Sciatic nerve (tissue), 2 donors: ENCODE measurements at places on chromosomes 1 and 21.

DNA sequence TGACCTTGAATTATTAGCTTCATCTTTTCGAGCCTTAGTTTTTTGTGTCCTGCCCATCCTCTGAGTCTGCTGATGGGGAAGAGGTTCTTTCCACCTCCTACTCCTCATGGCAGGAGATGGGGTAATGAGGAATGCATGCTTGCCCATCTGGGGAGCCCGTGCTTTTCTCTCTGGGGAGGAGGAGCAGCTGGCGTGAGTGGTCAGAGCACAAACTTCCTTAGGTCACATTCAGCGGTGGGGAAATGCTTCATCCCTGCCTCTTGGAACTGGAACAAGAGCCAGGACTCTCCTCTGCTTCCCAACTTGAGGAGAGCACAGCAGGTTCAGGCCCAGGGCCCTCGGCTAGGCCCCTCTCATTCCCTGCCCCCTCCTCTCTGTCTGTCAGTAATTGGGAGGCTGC is 155.0 kb downstream of the PCNX2 start:
- DNase-seq, result no peak

GRCh38 chr1:54471588-54471987 is 65.4 kb upstream of the SSBP3 start:
- DNase-seq, result no peak

DNA sequence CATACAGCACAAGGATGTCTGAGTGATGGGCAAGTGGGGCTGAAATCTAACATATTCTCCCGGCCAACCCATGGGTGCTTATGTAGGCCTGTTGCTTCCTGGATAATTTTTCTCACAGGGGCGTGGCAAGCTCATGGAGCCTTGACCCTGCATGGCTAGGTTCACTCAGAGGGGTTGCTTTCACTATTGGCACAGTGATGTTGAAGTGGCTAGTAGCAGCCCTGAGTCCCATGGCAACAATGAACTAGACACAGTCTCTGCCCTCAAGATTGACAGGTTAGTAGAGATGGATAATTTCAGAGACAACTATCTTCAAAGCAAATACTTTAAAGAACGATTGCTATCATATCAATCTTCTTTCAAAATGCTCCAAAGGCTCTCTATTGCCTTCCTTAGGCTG is 6.5 kb upstream of the MAB21L3 start:
- DNase-seq, result no peak

GRCh38 chr1:10210841-10211804 is 753 bp downstream of the KIF1B start:
- DNase-seq, result peak; percentile 92

DNA sequence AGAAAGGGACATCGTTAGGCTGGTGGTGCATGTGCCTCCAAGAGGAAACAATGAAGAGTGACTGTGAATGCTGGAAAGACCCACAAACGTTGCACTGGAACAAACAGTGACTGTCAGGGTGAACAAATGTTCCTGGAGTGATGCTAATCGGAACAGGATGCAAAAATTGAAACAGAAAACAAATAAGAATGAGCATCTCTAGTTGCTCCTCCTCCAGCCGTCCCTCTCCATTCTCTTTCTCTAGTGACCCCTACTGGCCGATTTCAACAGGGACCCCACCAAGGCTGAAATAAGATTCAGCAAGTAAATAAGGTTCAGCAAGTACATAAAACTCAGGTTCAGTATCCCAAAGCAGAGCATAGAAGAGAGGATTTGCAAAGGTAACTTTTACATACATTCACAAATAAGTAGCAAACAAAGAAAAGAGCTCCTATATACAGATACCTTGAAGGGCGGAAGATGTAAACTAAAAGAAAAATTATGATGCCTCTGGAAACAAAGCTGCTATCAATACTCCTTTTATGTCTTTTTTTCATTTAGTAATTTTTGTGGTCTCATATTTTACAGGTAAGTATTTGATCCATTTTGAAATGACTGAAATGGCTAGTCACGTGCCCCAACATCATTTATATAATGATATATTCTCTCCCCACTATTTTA is 836.1 kb upstream of the ADAMTS5 start:
- DNase-seq, result no peak

GRCh38 chr21:37917612-37918011 is 1.4 kb upstream of the KCNJ6 start:
- DNase-seq, result no peak

GRCh38 chr1:9539829-9540550 is 725 bp downstream of the SLC25A33 start:
- peak; percentile 73 for DNase-seq

DNA sequence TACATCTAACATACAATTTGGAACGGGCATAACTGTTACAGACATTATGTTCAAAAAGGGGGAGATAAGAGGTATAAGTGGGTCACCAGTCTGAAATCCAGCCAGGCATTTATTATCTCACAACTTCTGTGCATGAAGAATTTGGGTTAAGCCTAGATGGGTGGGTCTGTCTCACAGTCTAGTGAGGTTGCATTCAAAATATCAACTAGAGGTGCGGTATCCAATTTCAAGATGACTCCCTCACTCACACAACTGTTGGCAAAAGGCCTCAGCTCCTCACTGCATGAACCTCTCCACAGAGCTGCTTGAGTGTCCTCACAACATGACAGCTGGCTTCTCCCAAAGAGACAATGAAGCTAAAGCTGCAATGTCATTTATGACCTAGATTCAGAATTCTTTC is 4.7 kb downstream of the AUNIP start:
- no peak for DNase-seq

GRCh38 chr1:9838946-9839345 is 15.2 kb upstream of the CLSTN1 start:
- peak; percentile 42 for DNase-seq

DNA sequence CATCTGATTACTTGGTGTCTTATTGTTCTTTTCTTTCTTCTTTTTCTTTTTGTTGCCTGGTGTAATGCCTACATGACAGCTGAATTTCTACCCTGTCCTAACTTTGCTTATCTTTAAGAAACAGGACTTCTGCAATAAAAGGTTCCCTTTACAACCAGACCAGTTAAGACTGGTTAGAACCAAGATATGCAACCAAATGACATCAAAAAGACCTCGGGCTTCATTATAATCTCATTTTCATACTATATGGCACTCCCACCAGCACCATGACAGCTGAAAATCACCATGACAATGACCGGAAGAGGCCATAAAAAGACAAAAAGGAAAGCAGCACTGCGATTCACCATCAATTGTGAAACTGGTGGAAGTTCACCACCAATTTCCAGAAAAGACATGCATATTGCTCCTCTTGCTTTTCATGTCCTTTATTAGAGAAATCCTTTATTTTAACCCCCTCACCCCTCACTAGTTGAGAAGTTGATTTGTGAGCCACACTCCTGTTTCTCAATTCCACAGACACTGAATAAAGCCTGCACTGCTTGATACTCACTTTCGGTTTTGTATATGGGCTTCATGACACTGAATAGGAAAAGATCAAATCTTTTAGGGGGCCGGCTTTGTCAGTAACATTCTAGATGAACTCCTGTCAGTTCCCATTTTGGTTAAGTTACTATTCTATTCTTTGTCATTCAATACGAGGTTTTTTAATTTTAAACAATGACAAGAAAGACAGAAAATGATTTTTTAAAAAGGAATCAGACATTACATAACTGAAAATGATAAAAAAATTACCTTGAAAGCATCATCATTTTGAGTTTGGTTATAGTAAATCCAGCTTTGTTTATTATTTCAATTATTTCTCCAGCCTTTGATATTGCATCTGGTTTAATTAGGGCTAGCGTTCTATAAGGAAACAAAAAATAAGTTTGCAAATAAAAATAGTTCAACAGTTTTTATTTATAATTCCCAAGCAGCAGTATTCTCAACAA is 58.1 kb downstream of the NME7 start:
- no peak for DNase-seq

- peak; percentile 68 for DNase-seq
Observed at GRCh38 chr1:245153081-245153551, 1.7 kb upstream of the KIF26B start.

DNA sequence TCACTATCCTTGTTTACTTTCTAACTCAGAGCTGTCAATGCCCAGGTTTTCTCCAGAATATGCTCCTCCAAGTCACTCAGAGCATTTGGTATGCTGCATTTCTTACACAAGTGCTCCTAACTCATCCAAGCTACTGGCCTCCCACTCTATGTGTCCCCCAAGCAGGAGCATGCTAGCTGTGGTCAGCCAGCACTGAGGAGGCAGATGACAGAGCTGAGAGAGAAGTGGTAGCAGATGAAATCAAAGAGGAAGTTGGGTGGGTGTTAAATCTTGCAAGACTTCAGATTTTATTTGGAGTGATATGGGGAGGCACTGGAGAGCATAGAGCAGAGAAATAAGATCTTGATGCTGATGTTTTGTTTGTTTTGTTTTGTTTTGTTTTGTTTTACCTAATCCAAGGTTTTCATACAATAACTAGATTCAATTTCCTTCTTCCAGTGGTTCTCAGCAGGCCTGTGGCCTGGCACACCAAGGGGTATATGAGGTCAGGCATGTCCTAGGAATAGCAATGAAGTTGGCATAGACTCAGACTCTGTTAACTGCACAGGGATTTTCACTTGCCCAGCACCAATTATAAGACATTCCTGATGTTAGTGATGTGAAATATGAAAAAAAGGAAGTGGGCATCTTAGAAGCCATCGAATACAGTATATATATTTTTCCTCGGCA is 3.1 kb upstream of the PGBD5 start:
- no peak for DNase-seq

DNA sequence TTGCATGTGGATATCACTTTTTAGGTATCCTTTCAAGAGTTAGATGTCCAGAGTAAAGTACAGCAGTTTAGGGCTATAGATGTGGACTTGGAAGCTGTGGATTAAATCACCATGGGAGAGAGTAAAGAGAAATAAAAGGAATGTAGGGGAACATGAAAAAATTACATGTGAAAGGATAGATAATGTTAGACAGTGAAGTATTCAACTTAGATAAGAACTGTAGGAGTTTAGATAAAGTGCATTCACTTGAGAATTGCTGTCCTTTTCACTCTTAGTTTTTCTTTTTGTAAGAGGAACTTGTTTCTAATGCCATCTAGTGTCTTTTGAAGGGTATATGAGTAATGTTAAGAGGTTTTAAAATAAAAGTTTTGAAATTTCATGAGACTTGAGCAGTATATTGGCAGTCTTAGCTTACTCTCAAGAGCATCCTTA is 40.1 kb downstream of the MAST2 start:
- no peak for DNase-seq

GRCh38 chr1:187960125-187960638 is 1131.4 kb downstream of the PLA2G4A start:
- no peak for DNase-seq

- no peak for DNase-seq
Observed at GRCh38 chr1:160437432-160438316, 37.3 kb downstream of the VANGL2 start.

- DNase-seq, result no peak
Observed at GRCh38 chr1:99917214-99917613, 52.6 kb upstream of the SLC35A3 start.

DNA sequence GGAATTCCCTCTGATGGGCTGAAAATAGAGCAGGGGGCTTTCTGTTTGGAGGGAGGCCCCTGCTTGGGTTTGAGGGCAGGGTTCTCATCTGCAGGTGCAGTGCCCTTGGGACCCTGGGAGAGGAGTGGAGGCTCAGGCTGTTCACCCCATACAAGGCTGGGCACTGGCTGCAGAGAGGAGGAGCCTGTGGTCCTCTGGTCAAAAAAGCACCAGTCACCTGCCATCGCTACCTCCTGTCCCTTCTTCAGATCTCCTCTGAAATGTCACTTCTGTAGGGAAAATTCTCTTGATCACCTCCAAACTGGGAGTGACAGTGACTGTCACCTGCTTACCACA is 108.9 kb downstream of the TRABD2B start:
- no peak for DNase-seq

- DNase-seq, result peak; percentile 82
Observed at GRCh38 chr1:64469977-64470664, at the start of gene CACHD1. TSS of gene CACHD1 (plus strand) at chr1:64470129. CDS start at chr1:64470745, 616 bp downstream.

DNA sequence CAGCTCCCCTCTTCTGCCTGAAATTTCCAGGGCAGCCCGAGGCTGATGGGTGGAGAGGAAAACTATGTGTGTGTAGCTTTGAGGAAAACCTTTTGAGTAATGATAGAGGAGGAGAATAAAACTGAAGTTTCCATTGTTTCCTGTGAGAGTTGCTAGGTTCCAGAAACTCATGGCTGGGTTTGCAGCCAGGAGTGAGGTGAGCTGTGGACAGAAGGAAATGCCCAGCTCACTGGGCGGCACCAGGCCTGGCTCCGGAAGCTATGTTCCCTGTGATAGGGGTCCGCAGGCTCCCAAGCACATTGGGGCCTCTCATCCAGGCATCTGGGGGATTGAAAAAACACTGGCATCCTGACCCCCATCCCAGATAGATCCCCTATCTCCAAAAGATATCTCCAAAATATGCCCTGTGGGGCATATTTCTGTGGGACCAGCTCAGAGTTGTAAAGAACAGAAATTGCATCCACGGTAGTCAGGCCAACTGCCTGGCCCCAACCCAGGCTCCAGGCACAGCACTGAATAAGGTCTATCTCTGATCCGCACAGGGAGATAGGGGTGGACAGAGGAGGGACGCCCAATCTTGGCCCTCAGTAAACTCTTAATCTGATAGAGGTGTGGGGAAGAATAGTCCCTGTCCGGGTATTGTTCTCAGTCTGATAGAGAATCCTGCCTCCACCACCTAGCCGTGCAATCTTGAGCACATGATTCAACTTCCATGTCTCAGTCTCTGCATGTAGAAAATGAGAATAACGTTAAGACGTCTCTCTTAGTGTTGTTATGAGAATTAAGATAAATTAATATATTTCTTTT is 1.8 kb upstream of the HSPG2 start:
- no peak for DNase-seq

DNA sequence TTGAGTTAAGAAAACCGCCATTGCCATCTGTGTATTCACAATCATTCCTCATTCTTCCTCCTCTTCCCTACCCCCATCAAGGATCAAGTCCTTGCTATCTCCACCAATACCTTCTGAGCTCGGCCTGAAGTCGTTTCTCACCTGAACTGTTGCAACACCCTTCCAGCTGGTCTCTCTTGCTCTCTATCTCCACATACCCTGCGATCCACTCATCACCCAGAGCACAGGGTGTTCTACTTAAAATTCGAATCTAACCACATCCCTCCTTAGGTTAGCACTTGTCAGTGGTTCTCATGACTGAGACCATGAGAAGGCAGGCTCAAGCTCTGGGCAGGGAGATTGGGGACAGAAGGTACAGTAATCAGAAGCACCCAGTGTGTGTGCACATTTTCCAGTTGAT is 4.6 kb downstream of the IVL start:
- no peak for DNase-seq

DNA sequence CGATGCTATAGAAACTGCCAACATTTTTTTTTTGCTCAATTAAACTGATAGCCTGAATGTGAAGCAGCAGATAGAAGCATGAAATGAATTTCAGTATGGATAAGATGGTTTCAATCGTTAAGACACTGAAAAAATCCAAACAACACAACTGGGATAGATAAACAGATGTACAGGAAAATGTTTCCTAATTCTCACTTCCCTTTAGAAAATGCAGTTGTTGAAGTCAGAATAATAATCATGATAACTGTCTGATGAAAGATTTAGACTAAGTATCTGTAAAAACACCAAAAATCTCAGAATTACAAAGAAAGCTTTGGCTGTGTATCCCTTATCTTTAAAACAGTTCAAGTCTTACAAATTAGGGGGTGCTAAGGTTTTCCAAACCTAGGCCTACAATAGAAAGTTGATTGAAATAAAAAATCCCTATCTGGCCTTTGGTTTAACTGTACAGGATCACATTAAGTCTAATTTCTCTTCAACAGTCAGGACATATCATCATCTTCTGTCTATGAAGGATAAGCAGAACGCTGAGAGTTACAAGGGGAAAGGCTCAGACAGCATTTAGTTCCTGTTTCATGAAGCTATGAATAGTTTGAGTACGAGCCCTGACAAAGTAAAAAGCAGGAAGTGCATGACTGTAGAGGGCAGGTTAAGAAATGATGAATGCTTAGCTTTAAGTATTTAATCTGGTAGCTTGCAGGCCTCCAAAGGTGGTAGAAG is 203.2 kb downstream of the APP start:
- no peak for DNase-seq
